ENCODE measurements at places on chromosomes 3 and 15.

GRCh38 chr15:67892559-67893377, 52.9 kb upstream of the RNU6-1 start:
- no peaks in the 10 kb centered on the region for H3K27me3 ChIP-seq
- no peak for DNase-seq
- no peak overlapping the region for H3K4me3 ChIP-seq
- no peaks in the 10 kb centered on the region for H3K4me1 ChIP-seq
- no peaks in the 10 kb centered on the region for H3K36me3 ChIP-seq

DNA sequence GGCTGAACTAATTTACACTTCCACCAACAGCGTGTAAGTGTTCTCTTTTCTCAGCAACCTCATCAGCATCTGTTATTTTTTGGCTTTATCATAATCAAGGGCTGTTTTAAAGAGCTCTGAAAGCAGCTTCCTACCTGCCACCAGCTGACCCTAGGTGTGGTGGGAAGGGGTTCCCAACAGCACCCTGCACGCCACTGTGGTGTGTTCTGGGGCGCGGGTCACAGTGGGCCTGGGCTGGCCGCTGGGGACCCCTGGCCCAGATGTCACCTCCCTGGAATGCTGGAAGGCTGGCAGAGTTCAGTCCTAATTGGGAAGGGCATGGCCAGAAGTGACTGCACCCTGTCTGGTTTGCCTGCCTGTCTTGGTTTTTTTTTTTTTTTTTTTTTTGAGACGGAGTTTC, 82.2 kb downstream of the ASB7 start:
- no peaks in the 10 kb centered on the region for H3K36me3 ChIP-seq
- H3K4me3 ChIP-seq: no peak overlapping the region
- H3K27me3 ChIP-seq: no peaks in the 10 kb centered on the region
- DNase-seq: no peak
- H3K27ac ChIP-seq: no peak overlapping the region
- no peaks in the 10 kb centered on the region for H3K4me1 ChIP-seq

GRCh38 chr3:64667138-64667537, 20.7 kb downstream of the ADAMTS9 start:
- peak overlapping the region; percentile 42 for H3K4me3 ChIP-seq
- H3K36me3 ChIP-seq: no peaks in the 10 kb centered on the region
- no peaks in the 10 kb centered on the region for H3K27me3 ChIP-seq
- peaks cover 4% of the 10 kb centered on the region for H3K4me1 ChIP-seq
- DNase-seq: no peak
- peak overlapping the region; percentile 73 for H3K27ac ChIP-seq

- no peak overlapping the region for H3K4me3 ChIP-seq
- H3K27ac ChIP-seq: no peak overlapping the region
- no peaks in the 10 kb centered on the region for H3K27me3 ChIP-seq
- no peak for DNase-seq
Observed at GRCh38 chr3:156627946-156628569, 46.3 kb upstream of the TIPARP start.

GRCh38 chr15:75042730-75043508, 19.5 kb downstream of the PPCDC start:
- peak; percentile 89 for DNase-seq
- no peaks in the 10 kb centered on the region for H3K36me3 ChIP-seq
- H3K27me3 ChIP-seq: no peaks in the 10 kb centered on the region
- peak overlapping the region; percentile 28 for H3K4me3 ChIP-seq

DNA sequence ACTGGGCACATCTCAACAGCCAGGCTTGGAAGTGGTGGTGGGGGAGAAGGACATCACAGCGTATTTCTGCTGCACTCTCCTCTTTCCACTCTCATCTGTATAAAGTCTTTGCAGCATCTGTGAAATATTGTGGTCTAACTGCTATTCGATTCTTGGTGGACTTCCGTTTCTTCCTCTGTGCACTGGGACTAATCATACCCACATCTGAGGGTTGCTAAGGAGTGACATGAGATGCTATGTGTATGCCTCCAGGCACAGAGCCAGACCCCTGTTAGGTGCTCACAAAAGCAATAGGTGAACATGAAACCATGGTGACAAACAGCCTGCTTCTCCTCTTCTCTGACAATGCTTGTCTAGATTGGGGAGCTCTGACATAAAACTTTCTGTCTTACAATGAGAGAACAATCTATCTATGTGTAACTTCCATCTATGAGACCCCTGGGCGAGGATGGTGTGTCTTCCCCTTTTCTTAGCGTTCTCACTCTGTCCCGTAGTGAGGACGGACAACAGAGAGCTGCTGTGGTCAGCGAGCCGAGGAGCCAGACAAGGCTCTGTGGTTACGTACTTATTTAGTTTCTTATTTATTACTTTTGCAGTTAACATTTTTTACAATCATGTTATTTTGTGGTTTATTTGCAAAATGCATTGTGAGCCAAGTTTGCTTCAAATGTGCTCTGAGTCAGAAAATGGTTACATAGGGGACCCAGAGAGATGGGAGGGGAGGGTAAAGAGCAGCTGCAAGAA, 196.7 kb upstream of the TPRG1 start:
- no peak overlapping the region for H3K4me3 ChIP-seq
- no peak for DNase-seq
- H3K4me1 ChIP-seq: no peaks in the 10 kb centered on the region
- H3K27me3 ChIP-seq: no peaks in the 10 kb centered on the region
- no peak overlapping the region for H3K27ac ChIP-seq

- no peaks in the 10 kb centered on the region for H3K27me3 ChIP-seq
- DNase-seq: no peak
- no peaks in the 10 kb centered on the region for H3K4me1 ChIP-seq
- H3K4me3 ChIP-seq: no peak overlapping the region
- H3K36me3 ChIP-seq: no peaks in the 10 kb centered on the region
- no peak overlapping the region for H3K27ac ChIP-seq
Observed at GRCh38 chr3:3577823-3578222, 221.4 kb upstream of the LRRN1 start.

- no peak overlapping the region for H3K4me3 ChIP-seq
- no peaks in the 10 kb centered on the region for H3K36me3 ChIP-seq
- DNase-seq: no peak
- no peak overlapping the region for H3K27ac ChIP-seq
Observed at GRCh38 chr15:41354371-41354770, 21.7 kb downstream of the NUSAP1 start.

GRCh38 chr3:52593103-52593502, 56.7 kb downstream of the UQCC5 start:
- H3K4me3 ChIP-seq: no peak overlapping the region
- peaks cover 7% of the 10 kb centered on the region for H3K36me3 ChIP-seq
- no peak for DNase-seq
- no peaks in the 10 kb centered on the region for H3K4me1 ChIP-seq
- no peaks in the 10 kb centered on the region for H3K27me3 ChIP-seq

- DNase-seq: no peak
- no peak overlapping the region for H3K27ac ChIP-seq
- peaks cover 12% of the 10 kb centered on the region for H3K4me1 ChIP-seq
- no peaks in the 10 kb centered on the region for H3K36me3 ChIP-seq
- no peaks in the 10 kb centered on the region for H3K27me3 ChIP-seq
- no peak overlapping the region for H3K4me3 ChIP-seq
Observed at GRCh38 chr15:67070150-67070549, 4.7 kb downstream of the SMAD3 start.

- H3K4me1 ChIP-seq: peaks cover 13% of the 10 kb centered on the region
- H3K4me3 ChIP-seq: no peak overlapping the region
- no peak for DNase-seq
- H3K27me3 ChIP-seq: no peaks in the 10 kb centered on the region
Observed at GRCh38 chr15:74793135-74794028, 11.5 kb downstream of the CSK start.
